ENCODE measurements at places on chromosomes 3 and 15.

DNA sequence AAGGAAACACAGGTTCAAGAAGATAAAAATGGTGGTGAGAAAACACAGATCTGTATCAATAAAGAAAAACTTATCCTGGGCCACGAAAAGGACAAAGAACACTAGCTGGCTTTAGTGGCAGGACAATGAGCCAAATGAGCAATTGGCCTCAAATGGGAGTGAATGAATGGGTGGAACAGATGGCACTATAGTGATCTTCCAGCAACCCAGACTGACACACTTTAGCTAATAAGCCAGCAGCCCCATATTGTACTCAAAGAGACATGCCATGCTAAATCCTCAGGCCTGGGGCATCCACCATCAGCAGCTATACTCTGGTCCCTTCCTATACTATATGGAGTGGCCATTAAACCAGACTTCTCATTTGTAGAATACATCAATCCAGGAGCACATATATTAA lies 60.0 kb upstream of the GADL1 start:
- peak; percentile 61 for DNase-seq

DNA sequence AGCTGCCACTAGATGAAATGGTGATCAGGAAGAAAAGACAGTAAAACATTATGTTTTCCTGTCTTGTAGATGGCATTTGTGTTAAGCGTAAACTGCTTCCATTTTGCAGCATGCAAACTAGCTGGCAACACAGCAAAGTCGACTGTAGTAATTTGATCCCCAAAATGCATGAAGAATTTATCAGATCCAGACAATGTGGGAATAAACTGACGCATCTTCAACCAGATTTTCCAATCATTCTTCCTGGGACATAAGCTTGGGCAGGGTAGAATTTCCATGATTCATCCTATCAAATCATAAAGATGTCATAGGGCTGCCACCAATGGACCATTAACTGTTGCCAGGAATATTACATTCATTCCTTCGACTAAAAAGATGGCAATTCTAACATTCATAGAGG lies 260.3 kb downstream of the ERC2 start:
- no peak for DNase-seq

- DNase-seq: no peak
Measured at GRCh38 chr15:98530570-98530969, 117.8 kb upstream of the IGF1R start.

- no peak for DNase-seq
Measured at GRCh38 chr3:119490153-119490552, 8.2 kb upstream of the TIMMDC1 start.

- DNase-seq: no peak
Measured at GRCh38 chr3:13057282-13058040, 15.8 kb downstream of the IQSEC1 start.

GRCh38 chr3:103786296-103786695 lies 1351.5 kb downstream of the ZPLD1 start:
- DNase-seq: no peak

- DNase-seq: no peak
Measured at GRCh38 chr3:148816427-148816826, 11.2 kb upstream of the CPB1 start.

- DNase-seq: no peak
Measured at GRCh38 chr3:61597906-61598305, 36.5 kb downstream of the PTPRG start.

DNA sequence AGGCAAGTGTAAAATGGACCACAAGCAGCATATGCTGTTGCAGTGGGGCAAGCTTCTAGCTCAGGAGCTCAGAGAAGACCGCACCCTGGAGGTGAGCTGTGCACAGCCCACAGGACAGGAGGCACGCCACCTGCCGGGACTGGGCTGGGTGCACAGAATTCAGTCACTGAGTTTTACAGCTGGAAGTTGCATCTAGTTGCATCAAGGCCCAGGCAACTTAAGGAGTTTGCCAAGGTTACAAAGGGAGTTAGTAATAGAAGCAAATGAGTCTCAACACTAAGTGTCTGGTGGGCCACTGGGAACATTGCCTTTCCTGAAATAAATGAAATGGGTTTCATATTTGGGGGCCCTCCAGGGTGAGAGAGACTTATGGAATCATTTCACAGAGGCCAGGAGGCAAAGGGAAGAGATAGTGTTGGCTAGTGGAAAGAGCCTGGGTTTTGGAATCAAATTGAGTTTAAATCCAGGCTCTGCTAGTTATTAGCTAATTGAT lies 36.0 kb upstream of the TIMP4 start:
- DNase-seq: no peak

GRCh38 chr3:197356275-197356674 lies 57.9 kb upstream of the DLG1 start:
- no peak for DNase-seq

- DNase-seq: no peak
Measured at GRCh38 chr3:189139611-189139940, 32.2 kb upstream of the TPRG1 start.

DNA sequence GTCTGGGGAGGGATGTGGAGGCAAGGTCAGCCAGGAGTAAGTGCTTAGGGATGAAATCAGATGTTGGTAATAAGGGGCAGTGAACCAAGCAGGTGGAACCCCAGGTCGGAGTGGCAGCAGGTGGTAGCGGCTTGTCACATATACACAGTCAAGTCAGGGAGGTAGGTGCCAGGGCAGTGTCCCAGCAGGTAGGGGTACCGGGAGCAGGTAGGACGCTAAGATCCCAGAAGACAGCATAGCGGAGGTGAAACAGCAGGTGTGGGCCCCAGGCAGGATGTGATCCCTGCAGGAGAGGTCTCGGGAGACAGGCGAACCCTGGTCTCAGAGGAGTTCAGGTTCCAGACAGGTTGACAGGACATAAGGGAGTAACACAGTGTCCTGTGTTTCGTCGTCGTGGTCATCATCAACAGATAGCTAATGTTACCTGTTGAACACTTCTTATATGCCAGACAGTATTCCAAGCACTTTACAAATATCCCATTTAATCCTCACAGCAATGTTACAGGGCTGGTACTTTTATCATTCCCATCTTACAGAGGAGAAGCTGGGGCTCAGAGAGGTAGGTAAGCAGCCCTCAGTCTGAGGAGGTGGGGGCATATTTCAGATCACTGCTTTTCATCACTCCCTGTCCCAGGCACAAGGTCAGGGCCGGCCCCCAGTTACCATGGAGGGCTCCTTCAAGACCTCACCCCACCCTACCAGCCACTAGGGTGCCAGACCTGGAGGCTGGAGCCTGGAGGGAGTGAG lies 241.6 kb downstream of the UACA start:
- DNase-seq: no peak

- DNase-seq: no peak
Measured at GRCh38 chr3:124963755-124964154, 29.2 kb upstream of the MUC13 start.

- no peak for DNase-seq
Measured at GRCh38 chr15:60070838-60071493, 66.9 kb downstream of the FOXB1 start.

DNA sequence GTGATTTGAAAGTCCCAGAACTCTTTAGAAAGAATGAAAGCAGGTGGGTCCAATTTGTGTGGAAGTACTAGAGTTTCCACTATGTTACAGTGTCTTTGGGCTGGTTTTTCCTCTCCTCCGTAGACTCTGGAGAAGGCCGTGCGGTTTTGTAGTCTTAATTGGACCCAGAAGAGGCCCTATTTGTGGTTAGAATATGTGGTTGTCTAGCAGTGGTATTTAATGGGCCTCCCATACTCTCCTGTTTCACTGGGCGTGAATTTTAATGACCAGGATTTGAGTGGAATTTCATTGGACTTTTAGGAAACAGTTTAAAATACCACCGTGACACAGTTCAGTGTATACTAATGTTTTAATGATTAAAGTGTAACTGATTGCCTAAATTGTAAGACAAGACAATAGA lies 182.3 kb downstream of the BBX start:
- DNase-seq: no peak
